ENCODE measurements at places on chromosomes 1 and 21. TPM values are rescaled to one million over a fixed set of nuclear protein-coding genes. Genes with fewer than 3 reads are reported as not detected.
A peak's percentile ranks its signal among the peaks of the same experiment; 100 is the strongest.

GRCh38 chr1:116933606-116934515, 24.1 kb downstream of the PTGFRN start:
- H3K36me3 ChIP-seq, result no peaks in the 10 kb centered on the region
- DNase-seq, result peak; percentile 9
- H3K27me3 ChIP-seq, result no peaks in the 10 kb centered on the region
- H3K4me3 ChIP-seq, result no peak overlapping the region

GRCh38 chr1:231240531-231240882, 505 bp upstream of the GNPAT start:
- no peak for DNase-seq
- no peaks in the 10 kb centered on the region for H3K27me3 ChIP-seq
- H3K36me3 ChIP-seq, result peaks cover 26% of the 10 kb centered on the region

GRCh38 chr21:45670731-45671130, 27.2 kb downstream of the PCBP3 start:
- H3K4me1 ChIP-seq, result no peaks in the 10 kb centered on the region
- no peaks in the 10 kb centered on the region for H3K36me3 ChIP-seq
- no peaks in the 10 kb centered on the region for H3K27me3 ChIP-seq
- no peak overlapping the region for H3K27ac ChIP-seq
- DNase-seq, result no peak
- no peak overlapping the region for H3K4me3 ChIP-seq

Gene IQCC
- 4.4 TPM for total RNA-seq

Gene GADD45A
- total RNA-seq, result 27.6 TPM

DNA sequence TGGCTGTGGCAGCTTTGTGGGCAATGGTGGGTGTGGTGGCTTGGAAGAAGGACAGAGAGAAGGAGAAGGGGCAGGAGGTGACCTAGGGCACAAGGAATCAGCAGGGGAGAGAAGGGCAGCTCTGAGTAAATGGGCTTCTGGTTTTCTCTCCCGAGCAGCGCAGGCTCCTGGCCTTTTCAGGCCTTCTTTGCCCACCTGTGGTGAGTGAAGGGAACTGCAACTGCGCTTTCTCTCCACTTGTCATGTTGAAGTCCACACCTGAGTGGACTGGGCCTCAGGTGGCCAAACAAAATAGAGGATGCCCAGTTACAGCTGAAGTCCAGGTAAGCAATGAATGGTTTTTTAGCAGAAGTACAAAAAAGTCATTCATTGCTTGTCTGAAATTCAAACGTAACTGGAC, 29.4 kb upstream of the KCNA10 start:
- no peak overlapping the region for H3K4me3 ChIP-seq
- no peaks in the 10 kb centered on the region for H3K4me1 ChIP-seq
- no peak overlapping the region for H3K27ac ChIP-seq
- peaks cover 30% of the 10 kb centered on the region for H3K27me3 ChIP-seq
- H3K36me3 ChIP-seq, result no peaks in the 10 kb centered on the region

Measured in suprapubic skin (tissue), 4 donors.